Inflammatory macrophage treated with lipopolysaccharide for 4 hours (primary cell): ENCODE measurements at places on chromosomes 2 and 18.

DNA sequence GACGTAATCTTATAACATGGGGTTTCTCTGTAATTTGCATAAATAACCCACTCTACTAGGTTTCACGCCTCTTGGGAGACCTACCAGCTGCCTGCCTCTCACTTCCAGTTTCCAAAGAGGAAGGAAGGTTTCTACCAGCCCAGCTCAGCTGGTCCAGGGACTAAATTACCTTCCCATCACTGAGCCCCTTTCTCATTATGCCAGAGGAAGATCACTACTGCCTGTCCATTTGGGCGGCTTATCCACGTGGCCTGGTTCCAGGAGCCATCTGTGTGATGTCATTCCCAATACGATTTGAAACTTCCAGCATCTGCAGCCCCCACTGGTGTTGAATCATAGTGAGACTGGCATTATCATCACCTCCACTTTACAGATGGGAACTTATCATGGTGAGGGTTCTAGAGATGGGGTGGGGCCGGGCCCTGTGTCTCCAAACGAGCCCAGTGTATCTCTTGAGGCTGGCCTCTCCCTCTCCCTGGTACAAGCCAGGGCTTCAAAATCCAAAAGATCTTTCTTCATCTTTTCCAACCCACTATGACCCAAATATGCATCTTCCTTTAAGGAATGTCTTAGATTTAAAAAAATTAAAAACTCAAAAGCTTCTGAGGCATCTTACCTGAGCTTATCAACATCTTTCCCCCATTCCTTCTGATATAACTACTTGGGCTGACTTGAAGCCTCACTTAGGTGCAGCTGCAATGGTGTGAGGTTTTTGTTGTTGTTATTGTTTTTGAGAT lies 140.8 kb downstream of the DDX1 start:
- DNase-seq: peak; percentile 20

DNA sequence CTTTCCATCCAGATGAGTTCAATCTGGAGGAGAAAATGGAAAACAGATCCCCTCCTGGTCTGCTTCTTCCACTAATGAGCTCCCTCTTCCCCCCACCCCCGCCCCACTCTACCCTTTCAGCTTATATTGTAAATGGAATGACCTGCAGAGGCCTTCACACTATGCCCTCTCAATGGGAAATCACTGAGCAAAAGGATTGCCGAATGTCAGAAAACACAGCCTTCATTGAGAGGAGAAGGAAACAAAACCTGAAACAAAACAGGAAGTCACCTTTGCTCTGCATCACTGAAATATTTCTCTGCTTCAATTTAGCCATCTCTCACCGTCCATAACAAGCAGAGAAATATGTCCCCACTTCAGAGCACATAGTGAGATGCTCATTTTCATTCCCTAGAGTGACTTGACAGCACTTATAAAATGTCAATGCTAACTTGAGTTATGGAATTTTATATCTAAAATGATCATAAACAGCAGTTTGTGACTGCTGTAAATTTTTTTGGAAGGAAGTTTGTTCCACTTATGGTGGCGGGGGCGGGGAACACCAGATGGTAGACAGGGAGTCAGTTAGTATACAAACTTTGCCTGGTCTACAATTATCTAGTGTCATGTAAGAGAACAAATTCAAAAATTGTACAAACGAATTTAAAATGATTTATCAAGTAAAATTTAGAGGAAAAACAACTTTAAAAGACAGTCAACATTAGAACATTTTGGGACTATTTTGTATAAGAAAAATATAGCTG lies 1.8 kb upstream of the FRZB start:
- no peak for DNase-seq

- no peak for DNase-seq
Observed at GRCh38 chr2:55109219-55109891, 59.1 kb upstream of the RTN4 start.

DNA sequence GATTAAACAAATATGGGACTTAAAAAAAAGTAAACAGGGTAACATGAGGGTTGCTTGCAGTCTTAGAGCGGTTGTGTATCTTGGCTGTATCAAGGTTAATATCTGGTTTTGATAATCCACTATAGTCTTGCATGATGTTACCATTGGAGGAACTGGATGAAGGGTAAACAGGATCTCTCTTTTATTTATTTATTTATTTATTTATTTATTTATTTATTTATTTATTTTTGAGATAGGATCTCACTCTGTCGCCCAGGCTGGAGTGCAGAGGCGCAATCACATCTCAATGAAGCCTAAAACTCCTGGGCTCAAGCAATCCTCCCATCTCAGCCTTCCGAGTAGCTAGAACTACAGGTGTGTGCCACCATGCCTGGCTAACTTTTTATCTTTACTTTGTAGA lies 42.9 kb upstream of the FAM124B start:
- no peak for DNase-seq

GRCh38 chr2:100990650-100991403 lies 11.3 kb upstream of the RPL31 start:
- no peak for DNase-seq

DNA sequence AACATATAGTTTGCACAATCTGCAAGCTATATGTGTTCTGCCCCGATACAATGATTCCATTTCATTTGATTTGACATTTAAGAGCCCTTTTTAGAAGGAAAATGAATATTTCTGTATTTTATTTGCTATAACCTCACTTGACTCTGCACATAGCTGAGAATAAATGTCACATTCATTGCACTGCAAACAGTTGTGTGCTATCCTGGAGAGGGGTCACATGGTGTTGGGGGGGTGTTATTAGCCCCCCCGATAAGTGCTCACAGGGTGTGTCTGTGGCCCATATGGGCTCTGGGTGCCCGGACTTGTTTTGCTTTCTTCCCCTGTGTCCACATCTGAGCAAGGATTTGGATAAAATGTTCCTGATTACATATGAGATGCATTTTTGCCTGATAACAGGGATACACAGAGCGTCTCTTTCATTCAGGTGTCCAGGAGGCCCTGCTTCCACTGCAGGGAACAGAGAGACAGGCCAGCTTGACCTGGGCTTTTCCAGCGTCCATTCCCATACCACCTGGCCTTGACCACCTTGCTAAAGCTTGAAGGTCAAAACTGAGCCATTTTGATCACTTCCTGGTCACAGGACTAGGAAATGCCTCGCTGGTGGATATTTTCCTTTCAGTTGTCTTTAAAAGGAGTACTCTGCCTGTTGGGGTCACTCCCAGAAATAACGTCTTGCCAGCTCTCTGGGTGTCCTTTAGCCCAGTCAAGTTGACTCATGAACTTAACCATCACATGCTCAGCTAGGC lies 38.4 kb upstream of the ID2 start:
- peak; percentile 25 for DNase-seq

DNA sequence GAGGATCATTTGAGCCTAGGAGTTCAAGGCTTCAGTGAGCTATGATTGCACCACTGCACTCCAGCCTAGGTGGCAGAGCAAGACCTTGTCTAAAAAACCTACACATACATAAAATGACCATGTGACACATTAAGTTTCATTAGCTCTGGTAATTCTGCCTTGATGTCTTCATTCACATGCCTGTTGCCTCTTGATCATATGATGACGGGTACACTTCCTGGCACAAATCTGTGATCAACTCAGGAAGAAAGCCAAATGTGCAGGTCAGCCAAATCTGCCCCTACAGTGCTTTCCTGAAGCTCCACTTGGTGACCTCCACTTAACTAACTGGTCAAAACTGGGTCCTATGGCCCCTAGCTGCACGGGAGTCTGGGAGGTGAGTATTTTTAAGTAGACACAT lies 54.4 kb upstream of the B3GNT7 start:
- DNase-seq: peak; percentile 72

DNA sequence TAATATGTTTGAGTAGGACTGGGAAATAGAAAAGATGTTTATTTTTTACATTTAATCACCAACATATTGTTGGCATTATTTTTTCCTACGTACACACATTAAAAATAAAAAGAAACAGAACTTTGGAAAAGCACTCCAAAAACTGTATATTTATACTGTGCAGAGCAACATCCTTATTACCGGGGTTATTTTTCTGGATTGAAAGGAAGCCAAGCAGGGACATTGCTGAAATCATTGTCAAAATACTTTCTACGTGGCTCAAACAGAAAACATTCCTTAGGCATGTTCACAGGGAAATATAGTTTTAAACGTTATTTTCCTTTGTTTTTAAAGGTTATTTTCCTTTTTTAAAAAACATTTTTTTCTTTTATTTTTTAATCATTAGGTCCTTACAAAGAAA lies 315.0 kb upstream of the SMIM21 start:
- DNase-seq: no peak
